ENCODE measurements at places on chromosomes 1 and 21.

- DNase-seq = no peak
Measured at GRCh38 chr1:228903434-228904071, 168.3 kb downstream of the RHOU start.

GRCh38 chr21:39021478-39021832, 161.8 kb downstream of the PSMG1 start:
- no peak for DNase-seq

DNA sequence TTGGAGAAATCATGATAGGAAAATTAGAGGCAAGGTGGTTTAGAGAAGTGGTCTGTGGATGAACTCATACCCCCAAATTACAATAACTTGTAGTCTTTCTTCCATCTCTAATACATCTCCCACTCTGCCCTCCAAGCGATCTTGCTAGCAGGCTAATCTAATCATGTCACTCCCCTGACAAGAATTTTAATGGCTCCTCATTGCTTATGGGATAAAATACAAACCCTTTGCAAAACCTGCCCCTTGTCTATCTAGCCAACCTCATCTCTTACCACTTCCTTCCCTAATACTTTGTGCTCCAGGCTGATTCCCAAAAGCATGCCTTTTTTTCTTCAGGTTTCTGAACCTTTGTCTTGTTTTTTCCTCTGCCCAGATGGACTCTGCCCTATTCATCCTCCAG, 71.3 kb upstream of the LRRN2 start:
- no peak for DNase-seq

DNA sequence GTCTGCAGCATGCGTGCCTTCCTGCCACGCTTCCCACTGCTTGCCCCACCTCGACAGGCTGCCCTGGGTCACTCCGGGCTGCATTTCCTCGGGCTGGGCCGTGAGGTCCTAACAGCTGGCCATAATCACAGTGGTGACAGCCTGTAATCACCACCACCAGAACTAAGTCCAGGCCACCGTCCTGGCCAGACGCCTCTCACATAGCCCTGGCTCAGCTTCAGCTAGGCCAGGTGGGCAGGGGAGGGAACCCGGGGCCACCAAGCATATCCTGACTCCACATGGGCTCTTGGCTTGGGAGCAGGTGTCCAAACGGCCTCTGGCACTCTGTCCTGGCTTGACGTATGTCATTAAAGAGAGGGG, 229.5 kb downstream of the TRABD2B start:
- DNase-seq = no peak

GRCh38 chr1:154663471-154664060, 55.6 kb upstream of the ADAR start:
- no peak for DNase-seq

DNA sequence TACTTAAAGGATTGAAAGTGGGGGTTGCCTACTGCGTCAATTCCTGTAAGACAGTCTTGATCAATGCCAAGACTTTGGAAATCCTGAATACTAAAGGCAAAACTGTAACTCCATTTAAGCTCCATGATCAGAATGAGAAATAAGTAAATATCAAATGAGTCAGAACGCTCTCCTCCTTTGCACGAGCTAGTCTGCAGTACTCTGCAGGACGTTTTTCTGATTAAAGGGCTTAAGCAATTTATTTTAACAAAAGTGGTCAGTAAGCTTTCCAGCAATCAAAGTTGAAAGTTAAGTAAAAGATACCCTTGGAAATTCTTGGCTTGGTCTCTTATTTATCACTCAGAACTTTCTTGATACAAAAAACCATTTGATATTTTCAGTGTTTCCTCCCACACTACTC, 35.7 kb upstream of the ARHGAP29 start:
- no peak for DNase-seq
